ENCODE measurements at places on chromosomes 7 and 10. TPM values are rescaled to one million over a fixed set of nuclear protein-coding genes. Genes with fewer than 3 reads are reported as not detected.

Gene SFRP5
- total RNA-seq, result not detected

Gene JCAD
- 24.8 TPM for total RNA-seq

Gene ACTR3C
- total RNA-seq, result not detected

Gene NPTX2
- total RNA-seq, result 0.97 TPM

Gene KLF14
- total RNA-seq, result not detected

Gene CUZD1
- 0.11 TPM for total RNA-seq

Gene SPOCK2
- total RNA-seq, result not detected

Gene AOC1
- total RNA-seq, result not detected

Gene CALHM3
- not detected for total RNA-seq

GRCh38 chr10:104707602-104708459 is 66.7 kb downstream of the SORCS3 start:
- no peaks in the 10 kb centered on the region for H3K4me1 ChIP-seq
- H3K4me3 ChIP-seq, result no peak overlapping the region
- no peak overlapping the region for H3K27ac ChIP-seq

DNA sequence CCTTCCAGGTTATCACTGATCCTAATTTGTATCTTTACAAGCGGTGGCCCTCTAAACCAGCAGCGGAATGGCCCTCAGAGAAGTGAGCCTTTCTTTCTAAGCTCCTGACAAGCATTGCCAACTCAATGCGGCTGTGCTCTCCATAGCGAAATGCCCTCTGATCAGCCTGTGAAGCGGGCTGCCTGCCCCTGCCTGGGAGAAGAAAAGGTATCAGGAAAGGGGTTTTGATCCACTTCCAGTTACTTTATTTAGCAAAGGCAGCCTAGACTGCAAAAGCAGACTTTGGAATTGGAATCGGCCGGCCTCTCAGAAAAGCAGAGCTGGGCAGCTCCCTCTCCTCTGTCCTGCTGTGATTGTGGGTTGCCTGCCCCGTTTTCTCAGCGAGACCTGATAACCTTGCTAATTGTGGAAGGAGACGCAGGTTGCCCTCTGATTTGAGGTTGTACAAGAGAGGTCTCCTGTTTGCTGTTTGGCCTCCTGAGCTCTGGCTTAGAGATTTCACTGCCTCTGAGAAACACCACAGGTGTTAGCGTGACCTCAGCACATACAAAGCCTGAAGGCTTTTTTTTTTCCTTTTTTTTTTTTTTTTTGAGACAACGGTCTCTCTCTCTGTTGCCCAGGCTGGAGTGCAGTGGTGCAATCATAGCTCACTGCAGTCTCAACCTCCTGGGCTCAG is 53.9 kb upstream of the SH2B2 start:
- H3K36me3 ChIP-seq, result no peaks in the 10 kb centered on the region
- H3K27ac ChIP-seq, result no peak overlapping the region
- no peak for DNase-seq
- no peaks in the 10 kb centered on the region for H3K4me1 ChIP-seq
- H3K27me3 ChIP-seq, result no peaks in the 10 kb centered on the region
- H3K4me3 ChIP-seq, result no peak overlapping the region

DNA sequence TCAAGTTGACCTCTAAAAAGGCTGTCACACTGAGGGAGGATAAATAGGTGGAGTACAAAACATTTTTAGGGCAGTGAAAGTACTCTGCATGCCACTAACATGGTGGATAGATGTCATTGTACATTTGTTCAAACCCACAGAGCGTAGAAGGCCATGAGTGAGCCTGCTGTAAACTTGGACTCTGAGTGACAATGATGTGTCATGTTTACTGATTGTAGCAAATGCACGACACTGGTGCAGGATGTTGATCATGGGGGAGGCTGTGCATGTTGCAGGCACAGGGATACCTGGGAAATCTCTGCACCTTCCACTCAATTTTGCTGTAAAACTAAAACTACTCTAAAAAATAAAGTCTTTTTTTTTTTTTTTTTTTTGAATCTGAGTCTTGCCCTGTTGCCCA is 52.5 kb upstream of the GRID1 start:
- no peaks in the 10 kb centered on the region for H3K4me1 ChIP-seq
- DNase-seq, result no peak
- H3K27me3 ChIP-seq, result 0 out of 2 replicates have a peak, but pooled peaks cover 3% of the 10 kb centered on the region
- no peak overlapping the region for H3K4me3 ChIP-seq
- H3K36me3 ChIP-seq, result no peaks in the 10 kb centered on the region

GRCh38 chr7:142134909-142135308 is 23.4 kb downstream of the MGAM2 start:
- no peak for DNase-seq
- H3K27me3 ChIP-seq, result no peaks in the 10 kb centered on the region
- H3K4me3 ChIP-seq, result no peak overlapping the region
- H3K27ac ChIP-seq, result no peak overlapping the region
- H3K36me3 ChIP-seq, result no peaks in the 10 kb centered on the region

GRCh38 chr10:80569131-80569895 is 31.6 kb downstream of the SH2D4B start:
- no peak for DNase-seq
- no peaks in the 10 kb centered on the region for H3K4me1 ChIP-seq
- no peak overlapping the region for H3K27ac ChIP-seq
- H3K4me3 ChIP-seq, result no peak overlapping the region

- no peak overlapping the region for H3K27ac ChIP-seq
- H3K4me3 ChIP-seq, result no peak overlapping the region
- H3K36me3 ChIP-seq, result no peaks in the 10 kb centered on the region
- no peak for DNase-seq
- H3K27me3 ChIP-seq, result no peaks in the 10 kb centered on the region
Measured at GRCh38 chr10:31578181-31578852, 259.3 kb downstream of the ZEB1 start.

- peaks cover 20% of the 10 kb centered on the region for H3K27me3 ChIP-seq
- H3K4me1 ChIP-seq, result no peaks in the 10 kb centered on the region
- H3K4me3 ChIP-seq, result no peak overlapping the region
- H3K27ac ChIP-seq, result no peak overlapping the region
- DNase-seq, result no peak
Measured at GRCh38 chr10:52900593-52900992, 128.0 kb upstream of the MBL2 start.

- H3K4me3 ChIP-seq, result no peak overlapping the region
- H3K27me3 ChIP-seq, result no peaks in the 10 kb centered on the region
- DNase-seq, result no peak
- no peak overlapping the region for H3K27ac ChIP-seq
Measured at GRCh38 chr10:96082153-96082552, 38.8 kb downstream of the CCNJ start.

DNA sequence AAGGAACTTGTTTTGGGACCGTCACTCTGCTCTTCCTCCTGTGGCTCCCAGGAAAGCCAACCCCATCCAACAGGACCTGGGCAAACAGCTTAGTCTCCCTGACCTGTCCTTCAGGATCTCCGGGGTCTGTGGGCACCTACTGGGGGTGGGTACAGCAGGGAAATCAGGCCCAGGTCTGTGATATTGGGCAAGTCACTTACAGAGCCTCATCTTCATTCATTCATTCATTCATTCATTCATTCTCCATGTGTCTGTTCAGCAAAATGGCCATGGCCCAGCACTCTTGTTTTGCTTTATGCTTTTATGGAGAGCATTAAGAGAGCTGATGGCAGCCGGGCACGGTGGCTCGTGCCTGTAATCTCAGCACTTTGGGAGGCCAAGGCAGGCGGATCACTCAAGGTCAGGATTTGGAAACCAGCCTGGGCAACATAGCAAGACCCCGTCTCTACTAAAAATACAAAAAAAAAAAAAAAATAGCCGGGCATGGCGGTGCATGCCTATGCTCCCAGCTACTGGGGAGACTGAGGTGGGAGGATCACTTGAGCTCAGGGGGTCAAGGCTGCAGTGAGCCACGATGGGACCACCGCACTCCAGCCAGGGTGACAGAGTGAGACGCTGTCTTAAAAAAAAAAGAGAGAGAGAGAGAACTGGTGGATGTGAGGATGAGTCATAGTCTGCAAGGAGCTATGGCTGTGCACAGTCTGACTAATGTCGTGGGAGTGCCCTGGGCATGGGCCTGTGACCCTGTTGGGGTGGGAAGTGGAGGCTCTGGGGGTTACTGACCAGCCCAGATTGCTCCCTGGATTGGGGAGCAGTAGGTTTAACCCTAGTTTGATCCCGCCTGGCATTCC is 54.3 kb downstream of the CLIP2 start:
- peak; percentile 93 for DNase-seq
- H3K4me1 ChIP-seq, result peaks cover 11% of the 10 kb centered on the region
- no peak overlapping the region for H3K4me3 ChIP-seq
- H3K36me3 ChIP-seq, result peaks cover 3% of the 10 kb centered on the region
- peak overlapping the region; percentile 58 for H3K27ac ChIP-seq

DNA sequence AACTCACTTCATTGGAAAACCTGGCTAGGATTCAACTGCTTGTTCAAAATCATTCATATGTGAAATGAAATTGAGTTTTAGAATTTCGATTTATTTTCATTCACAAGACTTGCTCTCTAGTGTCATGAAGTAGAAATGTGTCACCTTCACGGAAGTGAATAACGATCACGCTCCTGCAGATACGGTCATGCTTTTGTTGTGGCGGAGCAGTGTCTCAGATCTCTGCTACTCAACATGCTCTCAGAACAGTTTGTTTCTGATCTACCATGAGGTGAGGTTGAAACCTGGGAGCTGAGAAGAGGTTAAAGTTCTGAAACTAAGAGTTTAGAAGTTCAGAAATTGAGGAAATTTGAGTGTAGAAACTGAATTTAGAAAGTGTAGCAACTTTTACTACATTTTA is 13.8 kb upstream of the PITRM1 start:
- H3K4me3 ChIP-seq, result no peak overlapping the region
- H3K27me3 ChIP-seq, result peaks cover 6% of the 10 kb centered on the region
- H3K27ac ChIP-seq, result no peak overlapping the region
- no peaks in the 10 kb centered on the region for H3K4me1 ChIP-seq

DNA sequence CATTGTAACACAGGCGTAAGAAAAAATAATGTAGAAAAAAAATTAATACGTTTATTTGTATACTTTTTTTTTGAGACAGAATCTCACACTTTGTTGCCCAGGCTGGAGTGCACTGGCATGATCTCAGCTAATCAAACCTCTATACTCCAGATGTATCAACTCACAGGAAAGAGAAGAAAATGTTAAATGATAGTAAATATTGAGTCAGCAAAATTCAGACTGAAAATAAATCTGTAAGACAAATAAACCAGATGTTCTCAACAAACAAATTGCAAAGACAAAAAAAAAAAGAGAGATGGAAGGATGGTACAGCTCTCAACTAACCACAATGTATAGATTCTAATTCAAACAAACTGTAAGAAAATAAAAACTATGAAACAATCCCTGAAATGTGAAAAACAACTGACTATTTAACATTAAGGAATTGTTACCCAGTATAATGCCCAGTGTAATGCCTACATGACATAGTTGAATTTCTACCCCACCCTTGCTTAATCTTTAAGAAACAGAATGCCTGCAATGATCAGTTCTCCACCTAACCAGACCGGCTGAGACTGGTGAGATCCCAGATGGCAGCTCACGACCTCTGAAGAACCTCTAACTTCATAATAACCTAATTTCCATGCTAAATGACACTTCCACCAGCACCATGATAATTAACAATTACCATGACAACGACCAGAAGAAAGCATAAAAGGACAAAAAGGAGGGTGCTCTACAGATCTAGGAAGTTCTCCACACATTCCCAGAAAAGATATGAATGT is 272.0 kb upstream of the GNAI1 start:
- H3K27me3 ChIP-seq, result no peaks in the 10 kb centered on the region
- no peaks in the 10 kb centered on the region for H3K36me3 ChIP-seq

DNA sequence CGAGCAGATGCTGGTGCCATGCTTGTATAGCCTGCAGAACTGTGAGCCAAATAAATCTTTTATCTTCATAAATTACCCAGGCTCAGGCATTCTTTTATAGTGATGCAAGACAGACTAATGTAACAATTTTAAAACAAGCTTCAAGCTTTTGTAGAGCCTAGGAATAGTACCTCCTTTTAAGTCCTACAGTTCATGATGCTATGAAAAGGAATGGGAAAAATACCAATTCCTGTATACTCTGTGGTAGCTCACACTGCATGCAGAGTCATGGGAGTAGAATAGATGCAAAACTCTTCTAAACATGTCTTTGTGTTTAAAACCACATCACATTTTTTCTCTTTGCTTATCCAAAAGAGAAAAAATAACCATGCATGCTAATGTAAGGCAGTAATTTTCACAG is 66.6 kb upstream of the WNT16 start:
- no peak overlapping the region for H3K4me3 ChIP-seq
- no peaks in the 10 kb centered on the region for H3K36me3 ChIP-seq
- no peak for DNase-seq
- no peaks in the 10 kb centered on the region for H3K4me1 ChIP-seq
- H3K27me3 ChIP-seq, result no peaks in the 10 kb centered on the region

GRCh38 chr10:124390471-124391187 is 28.1 kb downstream of the OAT start:
- peaks cover 5% of the 10 kb centered on the region for H3K36me3 ChIP-seq
- no peaks in the 10 kb centered on the region for H3K4me1 ChIP-seq
- H3K4me3 ChIP-seq, result no peak overlapping the region
- no peak overlapping the region for H3K27ac ChIP-seq
- H3K27me3 ChIP-seq, result no peaks in the 10 kb centered on the region

DNA sequence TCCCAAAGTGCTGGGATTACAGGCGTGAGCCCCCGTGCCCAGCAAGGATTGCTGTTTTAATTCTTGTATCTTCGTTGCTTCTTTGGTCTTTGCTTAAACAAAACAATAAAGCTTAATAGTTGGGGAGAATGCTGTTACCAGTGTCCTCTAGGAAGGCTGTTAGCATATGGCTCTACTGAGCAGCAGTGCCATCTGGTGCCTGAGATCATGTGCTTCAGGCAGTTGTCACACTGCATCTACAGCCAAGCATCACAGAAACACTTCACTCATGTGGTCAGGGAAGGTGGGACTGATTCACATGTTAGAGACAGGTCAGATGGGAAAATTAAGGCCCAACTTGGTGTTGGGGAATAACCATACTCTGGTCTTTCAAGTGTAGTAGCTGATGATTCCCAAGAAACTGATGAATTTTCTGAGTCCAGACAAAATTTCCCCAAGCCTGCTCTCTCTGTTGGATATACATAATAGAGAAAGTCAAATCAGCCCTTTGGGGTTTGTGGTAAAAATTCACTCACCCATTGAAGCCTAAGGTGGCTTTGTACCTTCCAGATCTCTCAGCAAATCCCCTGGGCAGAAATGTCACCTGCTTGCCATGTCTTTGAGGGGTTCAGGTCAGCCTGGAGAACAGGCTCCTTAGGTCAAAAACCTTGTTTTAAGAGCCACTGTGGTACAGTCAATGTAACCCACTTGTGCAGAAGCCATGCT is 28.4 kb downstream of the UBE2D4 start:
- DNase-seq, result peak; percentile 77
- no peaks in the 10 kb centered on the region for H3K4me1 ChIP-seq
- no peaks in the 10 kb centered on the region for H3K36me3 ChIP-seq
- no peak overlapping the region for H3K4me3 ChIP-seq

- peaks cover 56% of the 10 kb centered on the region for H3K36me3 ChIP-seq
- H3K4me3 ChIP-seq, result no peak overlapping the region
- H3K4me1 ChIP-seq, result no peaks in the 10 kb centered on the region
- no peak for DNase-seq
- H3K27ac ChIP-seq, result no peak overlapping the region
Measured at GRCh38 chr10:12235796-12236195, 39.8 kb downstream of the CDC123 start.

DNA sequence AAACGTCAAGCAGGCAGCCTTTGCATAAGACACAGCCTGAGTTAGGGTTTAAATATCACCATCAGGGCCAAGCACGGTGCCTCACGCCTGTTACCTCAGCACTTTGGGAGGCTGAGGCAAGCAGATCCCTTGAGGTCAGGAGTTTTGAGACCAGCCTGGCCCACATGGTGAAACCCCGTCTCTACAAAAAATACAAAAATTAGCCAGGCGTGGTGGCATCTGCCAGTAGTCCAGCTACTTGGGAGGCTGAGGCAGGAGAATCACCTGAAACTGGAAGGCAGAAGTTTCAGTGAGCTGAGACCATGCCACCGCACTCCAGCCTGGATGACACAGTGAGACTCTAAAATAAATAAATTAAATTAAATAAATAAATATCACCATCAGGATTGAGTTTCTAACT is 33.0 kb downstream of the SRPK2 start:
- H3K4me3 ChIP-seq, result no peak overlapping the region
- peaks cover 37% of the 10 kb centered on the region for H3K4me1 ChIP-seq
- H3K27ac ChIP-seq, result no peak overlapping the region
- no peaks in the 10 kb centered on the region for H3K27me3 ChIP-seq
- no peaks in the 10 kb centered on the region for H3K36me3 ChIP-seq

All from GM23248 (cell line).